Activated naive CD4-positive, alpha-beta T cell treated with anti-CD3 and anti-CD28 coated beads, Interleukin-2, amount 50 U/mL, for 16 hours (primary cell): ENCODE measurements at places on chromosomes 5 and 9.

- no peak for DNase-seq
These were observed 40.3 kb upstream of the SARDH start for GRCh38 chr9:133778336-133779013.

- DNase-seq: no peak
These were observed 68.9 kb upstream of the EFNA5 start for GRCh38 chr5:107739661-107740060.

- no peak for DNase-seq
These were observed 23.7 kb upstream of the ADAMTS2 start for GRCh38 chr5:179368806-179369529.

DNA sequence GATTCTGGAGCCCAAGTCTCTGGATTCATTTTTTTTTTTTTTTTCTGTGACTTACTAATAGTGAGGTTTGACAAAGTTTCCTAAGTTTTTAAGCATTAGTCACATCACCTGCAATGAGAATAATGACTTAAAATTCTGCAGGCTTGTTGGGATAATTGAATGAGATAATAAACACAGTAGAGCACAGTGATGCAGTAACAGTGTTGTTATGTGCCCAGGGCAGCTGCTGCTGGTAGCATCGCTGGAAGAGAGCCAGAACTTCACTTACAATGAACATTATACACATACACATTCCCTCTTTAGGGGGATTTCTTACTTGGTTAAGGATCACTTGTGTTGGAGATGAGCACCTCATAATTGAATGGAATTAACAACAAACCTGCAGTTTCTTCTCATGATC, 78.9 kb downstream of the ALDH7A1 start:
- no peak for DNase-seq

DNA sequence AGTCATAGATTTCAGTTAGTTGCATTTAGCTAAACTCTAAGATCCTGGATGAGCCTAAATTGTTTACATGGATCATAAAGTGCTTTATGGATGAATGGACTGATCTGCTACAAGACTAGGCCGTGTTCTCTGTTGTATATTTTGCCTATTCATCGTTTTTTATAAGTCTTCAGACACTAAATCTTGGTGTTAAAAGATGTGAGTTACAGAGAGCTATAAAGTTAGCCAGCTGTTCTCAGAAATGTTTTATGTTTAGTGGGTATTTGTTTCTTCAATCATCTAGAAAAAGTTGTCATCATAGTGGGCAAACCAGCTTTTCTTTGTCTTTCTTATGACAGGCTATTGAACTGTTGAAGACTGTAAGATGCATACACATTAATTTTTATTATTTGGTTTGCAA, 585.8 kb upstream of the SEMA6A start:
- no peak for DNase-seq

GRCh38 chr5:58099257-58099656, 360.6 kb downstream of the PLK2 start:
- DNase-seq: no peak

- no peak for DNase-seq
These were observed 34.2 kb downstream of the NDUFS6 start for GRCh38 chr5:1835431-1835830.

- no peak for DNase-seq
These were observed 49.9 kb upstream of the GAS1 start for GRCh38 chr9:86997156-86997555.

DNA sequence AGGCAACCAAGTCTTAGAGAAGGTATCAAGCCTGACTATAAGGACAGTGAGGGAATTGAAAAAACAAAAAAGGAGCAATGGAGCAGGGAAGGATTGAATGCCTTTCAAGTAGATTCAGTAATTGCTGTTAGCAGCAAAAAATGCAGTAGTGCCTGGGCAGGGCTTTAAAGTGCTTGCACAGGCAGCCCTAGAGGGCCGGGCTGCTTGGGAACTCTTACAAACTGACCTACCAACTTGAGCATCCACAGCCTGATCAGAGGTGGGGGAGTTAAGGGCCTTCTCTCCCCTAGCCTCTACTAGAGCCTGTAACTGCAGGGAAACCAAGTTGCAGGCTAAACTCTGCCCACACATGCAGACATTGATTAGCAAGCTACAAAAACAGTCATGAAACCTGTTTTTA, 19.4 kb downstream of the FXN start:
- no peak for DNase-seq

- DNase-seq: no peak
These were observed 67.8 kb downstream of the PCSK5 start for GRCh38 chr9:75958226-75958625.

GRCh38 chr9:36970007-36970888, 63.8 kb downstream of the PAX5 start:
- no peak for DNase-seq

GRCh38 chr5:9192266-9192665, 353.6 kb downstream of the SEMA5A start:
- DNase-seq: no peak

DNA sequence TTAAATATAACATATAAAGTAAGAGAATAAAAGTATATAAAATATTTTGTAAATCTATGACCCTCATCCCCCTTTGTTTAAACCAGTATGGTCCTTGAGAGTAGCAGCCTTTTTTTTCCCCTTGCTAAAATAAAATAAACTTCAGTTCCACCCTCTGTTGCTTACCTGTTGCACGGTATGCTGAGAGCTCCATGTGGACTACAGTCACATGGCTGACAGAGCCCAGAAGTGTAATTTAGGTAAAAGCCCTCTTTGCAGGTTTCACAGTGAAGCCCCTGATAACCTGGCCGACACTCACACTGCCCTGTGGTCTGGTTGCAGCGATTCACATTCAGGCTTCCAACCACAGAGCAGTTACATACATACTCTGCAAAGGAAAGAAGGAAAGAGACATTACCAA, 55.1 kb downstream of the MEGF9 start:
- DNase-seq: no peak

GRCh38 chr9:82498541-82499317, 510.2 kb downstream of the SPATA31D1 start:
- no peak for DNase-seq

GRCh38 chr5:150279330-150280020, 10.1 kb downstream of the CAMK2A start:
- DNase-seq: no peak

DNA sequence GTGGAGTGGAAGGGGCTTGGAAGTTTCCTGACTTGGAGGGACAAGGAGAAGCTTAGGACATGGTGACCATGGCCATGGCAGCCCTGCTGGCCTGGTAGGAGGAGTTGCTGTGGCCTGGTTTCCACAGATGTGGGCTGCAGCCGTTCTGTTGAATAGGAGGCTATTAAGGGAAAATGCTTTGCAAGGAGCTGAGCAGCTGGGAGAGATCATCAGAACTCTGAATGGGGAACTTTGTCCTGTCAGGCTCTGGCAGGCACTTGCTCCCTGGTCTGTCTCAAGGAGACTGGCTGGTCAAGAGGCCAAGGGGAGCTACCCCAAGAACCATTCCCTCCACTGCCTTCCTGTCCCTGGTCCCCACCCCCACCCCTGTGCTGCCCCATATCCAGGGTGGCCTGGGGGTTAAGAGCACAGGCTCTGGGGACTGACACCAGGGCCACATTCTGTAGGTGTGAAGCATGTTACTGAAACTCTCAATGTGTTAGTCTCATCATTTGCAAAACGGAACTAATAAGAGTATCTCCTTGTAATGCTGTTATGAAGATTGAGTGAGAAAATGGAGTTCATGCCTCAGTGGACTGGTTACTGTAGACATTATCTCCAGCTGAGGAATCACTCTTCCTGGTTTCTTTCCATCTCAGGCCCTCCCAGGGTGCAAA, 84.0 kb upstream of the ARAP3 start:
- no peak for DNase-seq

DNA sequence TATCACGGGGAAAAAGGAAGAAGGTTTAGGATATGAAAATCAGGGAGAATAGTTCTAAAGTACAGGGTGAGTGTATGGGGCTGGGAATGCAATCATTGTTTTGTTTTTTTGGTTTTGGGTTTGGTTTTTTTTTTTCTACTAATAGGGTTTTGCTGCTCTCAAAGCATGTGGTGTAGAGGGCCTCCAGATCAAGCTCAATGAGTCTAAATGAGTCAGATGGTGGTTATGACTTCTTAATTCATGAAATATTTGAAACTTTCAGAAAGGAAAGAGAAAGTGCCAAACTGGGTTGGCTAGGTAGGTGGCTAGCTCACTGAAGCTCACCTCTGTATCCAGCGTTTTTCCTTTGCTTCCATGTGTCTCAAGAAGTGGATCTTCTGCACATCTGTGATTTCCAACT, 10.7 kb downstream of the OR1L8 start:
- no peak for DNase-seq

DNA sequence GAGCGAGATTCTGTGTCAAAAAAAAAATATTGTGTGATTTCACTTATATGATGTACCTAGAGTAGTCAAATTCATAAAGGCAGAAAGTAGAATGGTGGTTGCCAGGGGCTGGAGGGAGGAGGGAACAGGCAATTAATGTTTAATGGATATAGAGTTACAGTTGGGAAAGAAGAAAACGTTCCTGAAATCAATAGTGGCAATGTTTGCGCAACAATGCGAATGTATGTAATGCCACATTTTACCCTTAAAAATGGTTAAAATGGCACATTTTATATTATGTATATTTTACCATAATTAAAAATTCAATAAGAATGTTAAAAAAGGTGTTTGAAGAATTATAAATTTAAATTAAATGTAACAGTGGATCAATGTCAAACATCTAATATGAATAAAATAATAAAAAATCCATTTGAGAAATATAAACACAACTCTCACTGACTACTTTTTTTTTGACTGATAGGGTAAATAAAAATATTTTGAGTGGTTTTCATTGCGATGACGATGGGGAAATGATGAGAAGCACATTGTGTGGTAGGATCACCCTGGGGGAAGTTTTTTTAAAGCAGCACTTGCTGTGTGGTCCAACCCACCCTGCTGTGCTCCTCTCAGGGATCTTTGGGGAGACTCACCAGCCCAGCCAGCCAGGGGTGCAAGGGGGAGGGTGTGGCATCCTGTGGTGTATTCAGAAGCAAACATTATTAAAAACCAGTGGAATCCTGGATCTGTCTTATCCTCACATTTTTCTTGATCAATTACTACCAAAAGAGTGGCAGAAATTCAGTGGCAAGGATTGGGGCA, 4.3 kb downstream of the FYB1 start:
- DNase-seq: no peak

DNA sequence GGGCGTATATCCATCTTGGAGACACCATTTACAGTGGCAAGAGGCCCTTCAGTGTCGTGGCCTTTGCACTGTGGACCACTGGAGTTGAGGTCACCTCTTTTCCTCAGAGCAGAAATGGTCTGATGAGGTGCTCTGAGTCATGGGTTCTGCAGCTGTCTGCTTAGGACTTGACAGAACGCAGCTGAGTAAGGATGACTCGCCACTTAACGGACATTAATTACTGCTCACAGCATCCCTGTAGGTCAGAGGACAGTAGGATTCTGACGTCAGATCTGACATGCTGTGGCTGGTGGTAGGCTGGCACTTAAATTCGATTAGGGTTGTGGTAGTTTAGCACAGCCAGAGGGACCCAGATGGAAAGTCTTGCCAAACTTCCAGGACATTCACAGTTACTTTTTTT, 479.4 kb downstream of the DMAC1 start:
- DNase-seq: no peak

DNA sequence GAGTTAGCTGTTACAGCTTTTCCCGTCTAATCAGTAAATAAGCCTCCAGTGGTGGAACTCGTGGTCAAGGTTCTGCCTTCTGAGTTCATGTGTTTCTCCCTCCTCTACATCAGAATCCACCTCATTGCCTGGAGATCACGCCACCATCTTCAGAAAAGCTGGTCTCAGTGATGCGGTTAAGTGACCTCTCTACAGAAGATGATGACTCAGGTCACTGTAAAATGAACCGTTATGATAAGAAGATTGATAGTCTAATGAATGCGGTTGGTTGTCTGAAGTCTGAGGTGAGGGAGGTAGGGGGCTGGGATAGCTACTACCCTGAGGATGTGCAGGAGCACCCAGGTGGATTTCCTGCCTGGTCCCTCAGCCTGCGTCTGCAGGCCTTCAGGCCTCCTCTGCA, 13.3 kb downstream of the ODF2 start:
- DNase-seq: no peak

- DNase-seq: no peak
These were observed 38.5 kb downstream of the FBXL7 start for GRCh38 chr5:15538516-15538915.

DNA sequence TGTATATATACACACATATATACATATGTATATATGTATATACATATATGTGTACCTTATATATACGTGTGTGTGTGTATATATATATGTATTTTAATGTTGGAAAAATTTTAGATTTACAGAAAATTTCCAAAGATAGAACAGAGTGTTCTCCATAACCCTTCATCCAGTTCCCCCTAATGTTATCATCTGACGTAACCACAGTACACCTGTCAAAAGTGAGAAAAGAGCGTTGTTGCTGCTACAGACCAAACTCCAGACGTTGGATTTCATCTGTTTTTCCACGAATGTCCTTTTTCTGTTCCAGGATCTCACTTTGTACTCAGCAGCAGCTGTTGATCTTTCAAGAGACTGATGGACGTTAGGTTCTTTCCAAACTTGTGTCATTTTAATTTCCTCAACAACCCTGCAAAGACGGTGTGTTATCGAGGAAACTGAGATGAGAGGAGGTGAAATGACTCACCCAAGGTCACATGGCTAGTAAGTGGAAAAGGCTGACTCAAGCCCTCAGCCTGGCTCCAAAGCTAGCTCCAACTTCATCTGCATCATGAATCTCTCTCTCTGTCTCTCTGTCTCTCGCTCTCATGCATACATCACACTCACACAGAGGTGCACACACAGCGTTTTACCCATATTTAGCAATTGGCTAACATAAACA, 17.0 kb upstream of the NTNG2 start:
- DNase-seq: no peak

DNA sequence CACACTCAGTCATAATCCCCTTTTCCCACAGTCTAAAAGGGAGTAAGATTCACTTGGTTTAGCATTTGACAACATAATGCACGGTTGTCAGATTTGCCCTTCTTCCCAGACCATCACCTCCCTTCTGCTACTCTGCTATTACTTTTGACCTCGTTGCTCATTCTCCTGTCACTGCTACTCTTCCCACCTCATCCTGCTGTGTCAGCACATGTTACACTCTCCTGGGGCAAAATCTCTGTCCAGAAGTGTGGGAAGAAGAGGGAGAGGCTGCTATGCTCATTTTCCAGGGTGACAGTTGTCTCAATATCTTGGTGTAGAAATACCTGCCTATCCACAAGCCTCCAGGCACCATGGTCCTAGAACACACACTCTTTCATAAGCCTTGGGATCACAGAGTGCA, 449.9 kb upstream of the PIK3R1 start:
- no peak for DNase-seq

DNA sequence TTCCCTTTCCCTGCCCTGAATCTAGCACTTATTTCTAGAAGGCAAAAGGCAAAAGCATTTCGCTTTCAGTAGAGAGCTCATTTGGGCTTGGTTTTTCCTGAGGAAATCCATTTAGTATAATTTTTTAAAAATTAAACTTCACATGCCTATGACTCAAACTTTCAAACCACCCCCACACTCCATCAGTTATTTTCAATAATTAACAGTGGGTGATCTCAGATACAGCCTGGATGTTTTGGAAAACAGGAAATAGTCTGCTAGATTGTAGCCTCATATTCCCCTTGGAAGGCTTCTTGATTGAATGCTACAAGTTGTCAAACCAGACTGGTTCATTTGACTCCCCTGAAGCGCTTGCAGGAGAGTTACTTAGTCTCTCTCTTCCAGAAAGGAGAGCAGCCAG, 40.6 kb downstream of the SEMA5A start:
- no peak for DNase-seq

- no peak for DNase-seq
These were observed 41.7 kb downstream of the KCNV2 start for GRCh38 chr9:2758898-2759510.
